Chondrocyte (in vitro differentiated cells): ENCODE measurements at places on chromosomes 11 and 22. TPM values are rescaled to one million over a fixed set of nuclear protein-coding genes. Genes with fewer than 3 reads are reported as not detected.
A peak's percentile ranks its signal among the peaks of the same experiment; 100 is the strongest.

- no peak for DNase-seq
Observed at GRCh38 chr11:95720195-95720594, 69.4 kb downstream of the FAM76B start.

DNA sequence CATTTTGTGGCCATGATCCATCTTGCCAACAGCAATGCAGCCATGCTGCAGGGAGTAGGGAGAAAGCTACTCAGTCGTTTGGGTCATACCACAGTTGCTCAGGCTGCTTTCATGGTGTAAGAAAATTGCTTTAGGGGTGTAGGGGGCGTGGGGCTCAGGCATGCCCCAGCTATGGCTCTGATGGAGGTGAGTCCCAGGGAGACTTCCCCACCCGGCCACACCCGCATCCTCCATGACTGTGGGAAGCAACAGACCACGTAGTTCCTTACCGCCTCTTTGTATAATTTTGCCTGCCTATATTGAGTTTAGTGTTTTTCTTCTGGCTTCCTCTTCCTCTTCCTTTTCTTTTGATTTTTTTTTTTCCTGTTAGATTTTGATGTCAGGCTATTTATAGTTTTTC, 58.8 kb downstream of the SPECC1L start:
- no peak for DNase-seq

GRCh38 chr11:107741044-107741823, 29.4 kb upstream of the SLN start:
- no peak for DNase-seq

DNA sequence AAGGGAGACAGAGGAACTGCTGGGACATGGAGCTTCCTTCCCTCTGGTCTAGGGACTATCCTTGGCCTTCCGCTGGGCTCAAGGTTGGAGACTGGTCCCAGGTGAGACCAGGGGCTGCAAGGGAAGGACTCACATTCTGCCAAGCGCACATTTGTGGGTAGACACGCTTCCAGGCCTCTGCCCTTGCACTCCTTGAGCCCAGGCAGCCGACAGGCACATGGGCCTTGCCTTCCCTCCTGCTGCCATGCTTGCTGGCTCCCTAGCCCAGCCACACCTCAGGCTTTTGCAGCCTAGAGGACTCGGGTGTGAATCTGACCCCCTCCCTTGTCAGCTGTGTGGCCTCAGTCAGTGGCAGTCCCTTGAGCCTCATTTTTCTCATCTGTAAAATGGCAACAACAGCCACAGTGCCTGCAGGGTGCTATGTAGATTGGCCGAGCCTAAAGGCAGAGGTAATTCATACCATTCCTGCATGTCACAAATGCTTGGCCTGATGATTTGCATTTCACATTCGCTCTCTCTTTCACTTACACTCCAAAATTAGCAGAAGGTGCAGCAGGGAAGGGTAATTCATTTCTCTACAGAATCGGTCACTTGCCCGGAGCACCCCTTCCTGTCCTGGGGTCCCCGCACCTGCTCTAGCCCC, 57.6 kb upstream of the NECTIN1 start:
- DNase-seq: peak; percentile 72

Gene DMC1
- total RNA-seq: 0.51 to 1.2 TPM (median 0.82 TPM) in 3 replicates
